Spleen (tissue), 13 donors: ENCODE measurements at places on chromosomes 12 and 14. TPM values are rescaled to one million over a fixed set of nuclear protein-coding genes. Genes with fewer than 3 reads are reported as not detected.

- H3K27ac ChIP-seq = no peak overlapping the region
- no peaks in the 10 kb centered on the region for H3K27me3 ChIP-seq
- no peak for DNase-seq
- no peaks in the 10 kb centered on the region for H3K4me1 ChIP-seq
- no peak overlapping the region for H3K4me3 ChIP-seq
- no peaks in the 10 kb centered on the region for H3K36me3 ChIP-seq
These were observed 164.2 kb downstream of the NDUFA12 start for GRCh38 chr12:94839347-94839746.

HOXC9 gene
- not detected for total RNA-seq

GRCh38 chr12:12127304-12127703 is 56.6 kb downstream of the BCL2L14 start:
- no peaks in the 10 kb centered on the region for H3K36me3 ChIP-seq
- no peak overlapping the region for H3K27ac ChIP-seq
- H3K4me3 ChIP-seq = no peak overlapping the region
- H3K27me3 ChIP-seq = no peaks in the 10 kb centered on the region
- no peaks in the 10 kb centered on the region for H3K4me1 ChIP-seq

DNA sequence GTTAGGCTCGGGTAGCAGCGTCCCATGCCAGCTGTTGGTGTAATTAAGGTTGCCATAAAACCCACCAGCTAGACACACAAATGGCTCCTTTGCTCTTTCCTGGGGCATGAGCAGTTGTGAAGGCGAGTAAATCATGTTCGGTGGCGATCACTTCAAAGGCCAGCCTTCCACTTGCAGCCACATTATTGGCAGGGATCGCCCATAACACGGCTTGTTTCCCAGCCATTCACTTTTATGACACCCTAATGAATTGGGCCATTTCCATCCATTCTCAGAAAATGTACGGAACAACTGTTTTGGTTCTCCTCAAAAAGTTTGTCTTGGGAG is 63.4 kb downstream of the BEGAIN start:
- no peak overlapping the region for H3K4me3 ChIP-seq
- peaks cover 5% of the 10 kb centered on the region for H3K4me1 ChIP-seq
- H3K27ac ChIP-seq = no peak overlapping the region
- no peak for DNase-seq
- no peaks in the 10 kb centered on the region for H3K27me3 ChIP-seq
- H3K36me3 ChIP-seq = no peaks in the 10 kb centered on the region

TCL1A gene
- total RNA-seq = 61.8 TPM

- H3K36me3 ChIP-seq = no peaks in the 10 kb centered on the region
- H3K27me3 ChIP-seq = peaks cover 85% of the 10 kb centered on the region
- H3K4me3 ChIP-seq = peak within 1 kb of the TSS; percentile 38
- H3K27ac ChIP-seq = peak within 1 kb of the TSS; percentile 48
- DNase-seq = no peak
These were observed at the start of gene TMEM233 for GRCh38 chr12:119593578-119594398. Gene TMEM233, plus strand, starts transcription at chr12:119593774. Its CDS starts 75 bp downstream, at chr12:119593849.

DNA sequence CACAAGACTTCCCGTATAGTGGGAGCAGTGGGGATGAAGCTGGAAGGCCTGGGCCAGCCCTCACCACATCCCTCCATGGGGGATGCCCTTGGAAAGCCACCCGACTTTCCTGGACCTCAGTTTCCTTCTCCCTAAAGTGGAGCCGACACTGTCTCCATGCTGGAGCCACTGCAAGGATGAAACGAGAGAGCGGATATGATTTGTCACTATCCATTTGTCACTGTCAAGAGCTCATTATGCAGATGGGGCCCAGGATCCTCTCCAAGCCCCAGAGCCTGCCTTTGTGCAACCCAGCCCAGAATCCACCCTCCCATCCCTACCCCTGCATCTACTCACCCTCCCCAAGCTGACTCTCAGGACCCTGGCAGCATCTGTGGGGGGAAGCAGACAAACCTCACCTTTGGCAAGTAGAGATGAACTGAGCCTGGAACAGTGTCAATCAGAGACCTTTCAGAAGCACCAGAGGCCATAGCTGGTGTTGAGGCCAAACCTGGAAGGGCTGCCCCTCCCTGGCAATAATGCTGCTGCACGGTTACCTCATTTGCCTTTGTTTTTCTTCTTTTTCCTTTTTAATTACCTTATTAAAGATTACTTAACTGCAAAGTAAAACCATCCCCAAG is 287.7 kb upstream of the RTL1 start:
- no peaks in the 10 kb centered on the region for H3K36me3 ChIP-seq
- H3K27ac ChIP-seq = no peak overlapping the region
- DNase-seq = peak; percentile 36
- H3K4me3 ChIP-seq = no peak overlapping the region
- no peaks in the 10 kb centered on the region for H3K4me1 ChIP-seq

PRB2 gene
- not detected for total RNA-seq

DNA sequence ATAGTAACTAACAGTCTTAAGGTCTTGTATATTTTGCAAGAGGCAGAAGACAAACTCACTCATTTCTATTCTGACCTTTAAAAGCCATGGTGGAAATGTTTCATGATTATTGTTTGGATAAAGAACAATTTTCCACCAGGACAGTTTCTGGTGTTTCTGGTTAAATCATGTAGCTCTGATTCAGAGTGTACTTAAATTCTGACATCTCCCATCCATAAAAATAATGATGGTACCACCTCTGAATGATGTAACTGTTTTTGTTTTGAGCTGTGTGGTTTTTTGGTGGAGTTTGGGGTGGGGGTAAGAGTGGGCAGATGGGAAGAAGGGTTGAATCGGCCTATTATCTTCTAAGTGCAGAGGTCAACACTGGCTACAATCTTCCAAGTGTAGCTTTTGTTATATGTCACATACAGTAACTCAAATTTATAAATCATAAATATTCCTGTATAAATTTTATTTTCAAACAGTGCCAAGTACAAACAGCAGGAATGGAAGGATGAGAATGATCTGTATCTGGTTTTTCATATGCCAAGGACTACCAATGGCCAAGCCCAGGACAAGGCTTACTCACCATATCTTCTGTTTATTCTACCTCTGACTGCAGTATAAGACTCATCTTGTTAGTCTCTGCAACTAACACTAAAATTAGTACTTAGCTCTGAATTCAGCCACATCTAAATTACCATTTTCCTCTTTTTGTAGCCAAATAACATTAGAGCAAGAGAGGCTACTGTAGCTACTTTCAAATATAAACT is 108.7 kb downstream of the BCAT1 start:
- no peak overlapping the region for H3K27ac ChIP-seq
- H3K36me3 ChIP-seq = no peaks in the 10 kb centered on the region
- H3K4me1 ChIP-seq = no peaks in the 10 kb centered on the region
- no peak overlapping the region for H3K4me3 ChIP-seq

GRCh38 chr12:132739600-132740312 is 21.9 kb downstream of the ANKLE2 start:
- no peaks in the 10 kb centered on the region for H3K4me1 ChIP-seq
- no peaks in the 10 kb centered on the region for H3K27me3 ChIP-seq
- no peak overlapping the region for H3K4me3 ChIP-seq
- no peak overlapping the region for H3K27ac ChIP-seq

GRCh38 chr12:65937161-65937641 is 112.9 kb downstream of the HMGA2 start:
- H3K27ac ChIP-seq = no peak overlapping the region
- no peaks in the 10 kb centered on the region for H3K36me3 ChIP-seq
- no peaks in the 10 kb centered on the region for H3K27me3 ChIP-seq
- H3K4me1 ChIP-seq = no peaks in the 10 kb centered on the region
- H3K4me3 ChIP-seq = no peak overlapping the region
- no peak for DNase-seq

DNA sequence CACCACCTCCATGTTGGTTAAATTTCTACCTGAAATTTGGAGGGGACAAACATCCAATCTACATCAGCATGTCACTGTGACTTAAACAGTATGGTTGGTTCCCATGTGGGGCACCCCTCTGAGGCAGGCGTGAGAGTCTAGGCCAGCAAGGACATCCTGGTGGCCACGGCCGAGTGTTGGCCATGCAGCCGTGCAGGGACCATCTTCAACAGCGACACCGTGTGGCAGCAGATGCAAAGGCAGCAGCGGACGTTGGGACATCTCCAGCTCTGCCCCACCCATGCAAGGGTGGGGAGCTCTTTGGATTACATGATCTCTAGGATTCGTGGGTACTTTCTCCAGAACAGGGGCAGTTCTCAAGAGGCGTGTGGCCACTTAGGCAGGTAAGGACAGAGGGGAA is 49.8 kb downstream of the NOC4L start:
- no peaks in the 10 kb centered on the region for H3K36me3 ChIP-seq
- no peak overlapping the region for H3K27ac ChIP-seq
- peaks cover 10% of the 10 kb centered on the region for H3K4me1 ChIP-seq
- no peak overlapping the region for H3K4me3 ChIP-seq

DNA sequence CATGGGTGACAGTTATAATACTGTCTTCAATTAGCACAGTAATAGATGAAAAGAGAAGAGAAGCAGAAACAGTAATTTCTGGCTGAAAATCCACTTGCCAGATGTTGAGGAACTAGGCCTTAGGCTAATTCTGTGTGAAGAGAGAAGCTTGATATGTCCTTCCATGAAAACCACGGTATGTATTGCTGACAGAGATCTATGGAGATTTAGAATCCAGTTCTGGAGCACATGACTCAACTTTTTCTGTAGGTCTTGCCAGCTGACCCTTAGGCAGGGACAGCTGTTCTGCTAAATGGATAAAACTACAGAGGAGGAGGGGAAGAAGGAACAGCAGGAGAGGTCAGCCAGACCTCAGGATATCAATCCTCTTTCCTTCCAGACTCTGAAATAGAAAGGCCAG is 211.5 kb downstream of the PRKD1 start:
- no peak overlapping the region for H3K4me3 ChIP-seq
- H3K27me3 ChIP-seq = no peaks in the 10 kb centered on the region
- no peak for DNase-seq
- no peaks in the 10 kb centered on the region for H3K36me3 ChIP-seq

DNA sequence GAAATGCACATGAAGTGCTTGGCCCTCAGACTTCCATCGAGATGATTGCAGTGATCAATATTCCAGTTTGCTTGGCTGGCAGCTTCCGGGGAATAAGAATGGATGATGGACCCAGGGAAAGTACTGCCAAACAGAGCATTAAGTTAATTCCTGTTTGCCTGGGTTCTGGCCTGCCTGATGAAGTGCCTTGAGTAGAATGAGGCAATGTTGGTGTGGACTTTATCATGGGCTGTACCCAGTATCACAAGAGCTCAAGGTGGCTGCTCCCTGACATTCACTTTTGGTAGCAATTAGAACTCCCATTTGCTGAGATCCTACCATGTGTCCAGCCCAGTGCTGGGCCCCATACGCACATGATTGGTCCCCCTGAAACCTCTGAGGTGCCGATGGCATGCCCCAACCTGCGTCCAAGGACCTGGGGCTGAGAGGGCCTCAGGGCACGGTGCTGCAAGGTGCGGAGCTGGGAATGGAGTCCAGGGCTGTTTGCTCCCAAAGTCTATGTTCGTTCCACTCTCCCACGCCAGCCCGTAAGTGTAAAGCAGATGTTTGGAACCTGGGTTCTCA is 80.7 kb downstream of the SLC25A47 start:
- DNase-seq = peak; percentile 38
- no peaks in the 10 kb centered on the region for H3K27me3 ChIP-seq
- no peaks in the 10 kb centered on the region for H3K36me3 ChIP-seq
- H3K4me3 ChIP-seq = no peak overlapping the region

BCL2L14 gene
- total RNA-seq = 0.88 TPM

- no peaks in the 10 kb centered on the region for H3K4me1 ChIP-seq
- H3K4me3 ChIP-seq = no peak overlapping the region
- H3K27me3 ChIP-seq = no peaks in the 10 kb centered on the region
- no peaks in the 10 kb centered on the region for H3K36me3 ChIP-seq
- H3K27ac ChIP-seq = no peak overlapping the region
These were observed 185.7 kb upstream of the NTF3 start for GRCh38 chr12:5246196-5246595.

- no peak overlapping the region for H3K4me3 ChIP-seq
- H3K27me3 ChIP-seq = no peaks in the 10 kb centered on the region
- no peaks in the 10 kb centered on the region for H3K4me1 ChIP-seq
- DNase-seq = peak; percentile 81
- no peaks in the 10 kb centered on the region for H3K36me3 ChIP-seq
- no peak overlapping the region for H3K27ac ChIP-seq
These were observed 1304.9 kb downstream of the TMEM121 start for GRCh38 chr14:106831322-106831720.

NTN4 gene
- total RNA-seq = 207 TPM

- H3K4me1 ChIP-seq = peaks cover 4% of the 10 kb centered on the region
- no peaks in the 10 kb centered on the region for H3K36me3 ChIP-seq
- no peak for DNase-seq
- H3K4me3 ChIP-seq = no peak overlapping the region
- no peak overlapping the region for H3K27ac ChIP-seq
These were observed 86.5 kb downstream of the CAND1 start for GRCh38 chr12:67355428-67356379.

GRCh38 chr12:47844264-47845019 is 24.7 kb upstream of the HDAC7 start:
- peak; percentile 66 for DNase-seq
- no peaks in the 10 kb centered on the region for H3K4me1 ChIP-seq
- H3K27ac ChIP-seq = no peak overlapping the region
- peaks cover 17% of the 10 kb centered on the region for H3K36me3 ChIP-seq

DNA sequence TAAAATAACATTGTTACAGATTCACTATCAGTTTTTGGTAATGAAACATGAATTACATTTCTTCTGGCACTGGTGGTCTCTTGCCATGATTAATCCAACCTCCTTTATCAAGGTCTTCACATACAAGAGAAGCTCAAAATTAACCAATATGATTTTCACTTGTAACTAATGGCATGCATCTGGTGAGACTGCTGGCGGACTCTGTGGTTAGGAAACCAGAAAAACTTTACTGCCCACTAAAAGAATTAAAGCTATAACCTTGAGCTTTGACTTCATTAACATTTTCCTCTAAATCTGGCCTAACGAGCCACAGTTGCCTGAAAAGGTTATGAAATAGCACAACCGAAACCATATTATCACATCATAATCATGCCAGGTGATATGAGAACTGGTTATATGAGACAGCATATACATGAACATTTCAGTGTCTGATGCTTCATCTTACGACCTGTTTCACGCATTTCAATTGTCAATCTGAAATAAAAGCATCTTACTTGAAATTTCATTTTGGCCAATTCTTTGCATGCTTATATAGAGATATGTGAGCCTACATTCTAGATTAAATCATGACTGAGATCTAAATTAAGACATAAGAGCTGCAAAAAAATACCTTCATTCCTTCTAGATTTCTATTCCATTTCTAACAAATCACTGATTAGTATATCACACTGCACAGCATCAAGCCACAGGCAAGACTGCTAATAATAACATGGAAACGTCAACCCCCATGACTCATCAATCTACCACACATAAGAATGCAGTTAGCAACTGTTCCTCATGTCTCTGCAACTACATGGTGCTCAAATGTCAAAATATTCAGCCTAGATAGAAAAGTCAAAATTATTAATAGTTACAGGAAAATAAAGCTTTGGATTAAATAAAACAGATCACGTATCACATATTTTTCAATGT is 89.3 kb downstream of the OSBPL8 start:
- DNase-seq = no peak
- no peaks in the 10 kb centered on the region for H3K27me3 ChIP-seq
- H3K4me1 ChIP-seq = peaks cover 11% of the 10 kb centered on the region
- no peaks in the 10 kb centered on the region for H3K36me3 ChIP-seq

GRCh38 chr12:69985656-69986055 is 160.6 kb downstream of the MYRFL start:
- H3K36me3 ChIP-seq = no peaks in the 10 kb centered on the region
- H3K27me3 ChIP-seq = no peaks in the 10 kb centered on the region
- H3K4me1 ChIP-seq = peaks cover 15% of the 10 kb centered on the region
- H3K4me3 ChIP-seq = no peak overlapping the region
